GOT3 (cell line): ENCODE measurements at places on chromosomes 11 and 22.
A peak's percentile ranks its signal among the peaks of the same experiment; 100 is the strongest.

DNA sequence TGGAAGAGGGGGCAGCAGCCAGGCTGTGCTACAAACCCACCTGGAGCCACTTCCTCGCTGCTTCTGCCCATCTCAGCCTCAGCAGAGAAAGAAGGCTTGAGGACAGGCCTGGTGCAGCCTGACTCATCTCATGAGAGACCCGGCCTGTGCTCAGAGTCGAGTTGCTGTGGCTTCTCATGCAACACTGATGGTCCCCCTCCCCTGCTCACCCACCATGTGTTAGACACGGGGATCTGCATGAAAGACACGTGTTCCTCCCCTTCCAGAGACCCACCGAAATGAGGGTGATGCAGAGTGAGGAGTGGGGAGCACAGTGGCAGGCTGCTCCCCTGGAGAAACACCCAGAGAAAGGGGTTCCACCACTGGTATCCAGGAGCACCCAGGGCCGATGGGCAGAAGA lies 15.0 kb downstream of the RTN4R start:
- DNase-seq = no peak

DNA sequence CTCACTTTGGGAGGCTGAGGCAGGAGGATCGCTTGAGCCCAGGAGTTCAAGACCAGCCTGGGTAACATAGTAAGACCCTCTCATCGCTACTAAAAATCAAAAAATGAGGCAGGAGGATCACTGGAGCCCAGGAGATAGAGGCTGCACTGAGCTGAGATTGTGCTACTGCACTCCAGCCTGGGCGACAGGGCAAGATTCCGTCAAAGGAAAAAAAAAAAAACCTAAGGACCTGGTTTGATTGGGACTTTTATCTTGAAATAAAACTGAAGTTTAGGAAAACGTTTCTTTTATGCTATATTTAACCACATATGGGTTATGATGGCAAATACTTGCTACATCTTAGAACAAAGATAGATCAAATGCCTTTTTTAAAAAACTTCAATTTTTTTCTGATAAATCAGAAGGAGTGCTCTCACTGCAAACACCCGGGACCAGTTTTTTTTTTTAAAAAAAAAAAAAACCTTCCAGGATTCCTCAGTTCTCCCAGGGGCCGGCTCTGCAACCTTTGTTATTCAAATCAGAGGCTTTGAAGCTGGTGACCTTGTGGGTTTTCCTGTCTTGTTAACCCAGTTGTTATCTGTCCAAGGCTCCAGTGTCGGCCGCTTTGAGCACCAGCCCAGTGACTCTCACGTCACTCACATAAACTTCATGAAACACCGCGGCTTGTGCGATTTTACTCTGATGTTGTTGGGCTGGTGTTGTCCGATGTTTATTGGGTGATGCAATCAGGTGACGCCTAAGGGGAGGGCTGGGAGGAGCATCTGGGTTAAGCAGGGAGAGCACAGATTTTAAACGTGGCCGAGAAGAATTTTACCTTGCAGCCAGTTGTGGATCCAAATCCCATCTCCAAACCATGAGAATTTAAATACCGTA lies 24.7 kb upstream of the SLC22A12 start:
- DNase-seq = no peak

DNA sequence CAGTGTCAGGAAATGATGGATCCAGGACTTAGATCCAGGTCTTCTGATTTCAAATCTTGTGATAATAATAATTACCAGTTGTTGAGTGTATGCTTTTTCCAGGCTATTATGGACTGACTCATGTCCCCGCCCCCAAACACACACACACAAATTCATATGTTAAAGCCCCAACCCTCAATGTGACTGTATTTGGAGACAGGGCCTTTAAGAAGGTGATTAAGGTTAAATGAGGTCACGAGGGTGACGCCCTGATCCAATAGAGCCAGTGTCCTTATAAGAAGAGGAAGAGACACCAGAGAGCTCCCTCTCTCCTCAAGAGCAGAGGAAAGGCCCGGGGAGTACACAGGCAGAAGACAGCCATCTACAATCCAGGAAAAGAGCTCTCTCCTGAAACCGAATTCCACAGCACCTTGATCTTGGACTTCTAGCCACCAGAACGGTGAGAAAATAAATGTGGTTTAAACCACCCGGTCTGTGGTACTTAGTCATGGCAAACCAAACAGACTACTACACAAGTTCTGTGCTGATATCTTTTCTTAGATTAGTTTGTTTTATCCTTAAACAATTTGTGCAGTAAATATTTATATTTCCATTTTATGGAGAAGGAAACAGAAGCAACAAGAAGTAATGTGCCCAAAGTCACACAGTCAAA lies 8.2 kb downstream of the TMPRSS5 start:
- no peak for DNase-seq

DNA sequence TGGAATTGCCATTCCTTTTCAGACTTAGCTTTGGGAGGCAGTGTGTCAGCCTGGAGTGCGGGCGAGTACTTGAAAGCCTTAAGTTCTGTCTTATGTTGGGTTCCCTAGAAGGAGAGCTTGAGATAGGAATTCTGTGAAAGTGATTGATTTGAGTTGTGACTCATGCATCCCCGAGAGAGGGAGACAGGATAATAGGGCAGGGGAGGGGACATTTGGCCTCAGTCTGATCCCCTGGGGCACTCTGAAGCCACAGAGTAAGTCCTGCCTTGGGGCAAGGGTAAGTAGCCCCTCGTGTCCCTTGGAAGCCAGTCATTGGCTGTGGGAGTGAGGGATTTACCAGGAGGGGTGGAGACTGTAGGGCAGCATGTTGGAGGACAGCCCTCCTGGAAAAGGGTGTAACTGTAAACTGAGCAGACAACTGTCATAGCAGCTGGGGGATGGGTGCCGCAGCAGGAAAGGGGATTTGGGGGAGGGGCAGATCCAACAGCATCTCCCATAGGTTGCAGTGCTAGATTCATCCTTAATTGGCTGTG lies 44.0 kb downstream of the KIAA1671 start:
- no peak for DNase-seq

DNA sequence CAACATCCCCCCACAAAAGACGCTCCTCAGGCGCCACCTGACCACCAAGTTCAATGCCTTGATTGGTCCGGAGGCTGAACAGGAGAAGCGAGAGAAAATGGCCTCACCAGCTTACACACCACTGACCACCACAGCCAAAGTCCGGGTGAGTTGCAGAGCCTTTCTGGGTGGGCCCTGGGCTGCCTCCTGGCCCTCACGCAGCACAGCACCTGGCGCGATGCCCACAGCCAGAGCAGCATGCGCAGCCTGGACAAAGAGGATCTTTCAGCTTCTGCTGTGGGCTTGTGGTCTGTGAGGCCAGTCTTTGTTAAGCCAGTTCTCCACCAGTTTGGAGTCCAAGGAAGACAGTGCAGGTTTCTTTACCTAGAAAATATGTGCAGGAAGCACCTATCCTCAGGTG lies 21.6 kb downstream of the CYB5R2 start:
- no peak for DNase-seq

DNA sequence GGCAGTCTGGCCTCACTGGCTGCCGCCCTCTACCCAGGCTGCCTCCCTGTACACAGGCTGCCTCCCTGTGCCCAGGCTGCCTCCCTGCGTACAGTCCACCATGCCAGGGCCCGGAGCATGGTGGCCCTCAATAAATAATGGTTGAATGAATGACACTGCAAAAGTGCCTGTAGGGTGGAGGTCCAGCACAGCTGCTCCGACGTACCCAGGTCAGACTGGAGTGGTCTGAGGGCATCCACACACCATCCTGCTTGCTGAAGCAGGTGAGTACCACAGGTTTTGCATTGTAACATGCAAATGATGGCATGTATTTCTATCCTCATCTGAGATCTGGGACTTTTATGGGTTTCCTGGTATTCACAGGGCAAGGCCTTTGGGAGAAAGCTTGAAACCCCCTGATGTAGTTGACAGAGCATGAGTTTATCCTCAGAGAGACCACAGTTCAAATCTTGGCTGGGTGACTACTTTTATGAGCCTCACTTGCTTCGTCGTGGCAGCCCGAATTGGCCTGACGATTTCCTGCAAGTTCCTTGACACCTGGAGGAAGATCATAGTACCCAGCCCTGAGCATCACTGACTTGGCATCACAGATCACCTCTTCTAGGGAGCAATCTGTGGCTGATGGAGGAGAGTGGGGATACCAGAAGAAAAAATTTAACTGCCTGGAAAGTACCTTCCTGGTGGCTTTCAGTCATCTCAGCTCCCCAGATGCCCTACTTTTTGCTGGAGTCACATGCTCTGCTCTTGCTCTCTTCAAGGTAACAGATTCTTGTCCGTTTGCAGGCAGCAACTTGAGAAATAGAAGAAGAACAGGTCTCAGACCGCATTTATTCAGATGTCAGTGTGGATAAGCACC lies 16.0 kb upstream of the CYB5R3 start:
- no peak for DNase-seq

DNA sequence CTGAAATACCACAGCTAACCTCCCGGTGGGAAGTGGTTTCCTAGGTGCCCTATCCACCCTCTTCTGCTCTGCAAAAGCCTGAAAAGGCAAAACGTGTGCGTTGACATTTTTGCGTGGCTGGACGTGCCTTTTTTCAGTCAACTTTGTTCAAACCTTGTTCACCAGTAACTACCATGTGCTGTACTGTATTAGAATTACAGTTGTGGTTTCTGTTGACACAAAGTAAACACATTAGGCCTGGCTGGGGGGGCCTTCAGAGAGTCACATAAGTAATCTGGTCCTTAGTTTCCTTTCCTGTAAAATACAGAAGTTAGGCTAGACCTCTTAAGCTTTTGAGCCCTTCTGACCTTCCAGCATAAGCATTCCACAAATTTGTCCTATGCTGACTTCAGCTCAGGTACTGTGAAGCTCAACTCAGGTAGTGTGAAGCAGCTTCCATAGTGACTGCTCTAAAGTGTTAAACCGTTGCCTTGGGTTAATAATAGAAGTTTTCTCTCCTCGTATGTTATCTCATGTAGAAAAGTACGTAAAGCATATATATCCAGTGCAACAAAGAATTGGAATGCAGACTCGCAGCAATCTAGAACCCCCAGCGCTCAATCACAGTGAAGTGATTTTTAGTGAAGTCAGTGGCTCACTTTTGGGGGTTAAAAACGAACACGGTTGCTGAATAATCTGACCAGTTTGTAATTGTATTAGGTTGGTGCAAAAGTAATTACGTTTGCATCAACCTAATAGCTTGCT lies 1.8 kb downstream of the EWSR1 start:
- no peak for DNase-seq

- no peak for DNase-seq
Measured at GRCh38 chr11:108973402-108974162, 308.7 kb downstream of the DDX10 start.

DNA sequence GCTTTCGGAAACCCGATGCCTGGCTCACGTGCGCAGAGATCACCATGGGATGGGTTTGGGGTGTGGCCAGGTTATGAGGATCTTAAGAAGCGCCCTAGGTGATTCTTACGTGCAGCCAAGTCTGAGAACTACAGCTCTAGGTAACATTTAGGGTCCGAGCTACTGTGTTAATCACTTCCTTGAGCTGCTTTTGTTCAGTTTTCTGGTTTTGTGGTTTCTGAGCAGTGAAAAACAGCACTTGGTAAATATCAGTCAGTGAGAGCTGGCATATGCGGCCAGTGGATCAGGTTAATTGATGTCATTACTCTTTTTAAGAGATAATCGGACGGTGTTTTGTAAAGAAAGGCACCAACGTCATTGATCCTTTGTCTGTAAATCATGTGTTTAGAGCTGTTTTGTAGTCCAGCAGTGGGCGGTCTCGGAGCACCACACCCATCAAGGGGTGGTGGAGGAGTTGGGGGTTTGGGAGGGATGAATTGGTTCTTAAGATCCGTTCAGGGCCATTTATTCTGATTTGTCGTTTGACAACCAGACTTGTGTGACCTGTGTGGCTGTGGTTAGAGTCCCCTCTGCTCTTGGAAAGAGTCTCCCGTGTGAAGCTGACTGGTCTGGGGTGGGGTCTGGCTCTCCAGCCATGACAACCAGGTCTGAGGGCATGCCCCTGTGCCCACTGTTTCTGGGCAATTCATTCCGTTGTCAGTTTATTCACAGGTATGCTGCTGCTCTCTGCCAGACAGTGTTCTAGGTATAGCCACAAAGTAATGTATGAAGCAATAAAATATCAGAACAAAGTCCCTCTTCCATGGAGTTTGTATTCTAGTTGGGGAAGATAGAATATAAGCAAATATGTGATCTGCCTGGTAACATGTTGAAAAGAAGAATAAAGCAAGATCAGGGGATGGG lies 61.9 kb upstream of the SORL1-AS1 start:
- no peak for DNase-seq

DNA sequence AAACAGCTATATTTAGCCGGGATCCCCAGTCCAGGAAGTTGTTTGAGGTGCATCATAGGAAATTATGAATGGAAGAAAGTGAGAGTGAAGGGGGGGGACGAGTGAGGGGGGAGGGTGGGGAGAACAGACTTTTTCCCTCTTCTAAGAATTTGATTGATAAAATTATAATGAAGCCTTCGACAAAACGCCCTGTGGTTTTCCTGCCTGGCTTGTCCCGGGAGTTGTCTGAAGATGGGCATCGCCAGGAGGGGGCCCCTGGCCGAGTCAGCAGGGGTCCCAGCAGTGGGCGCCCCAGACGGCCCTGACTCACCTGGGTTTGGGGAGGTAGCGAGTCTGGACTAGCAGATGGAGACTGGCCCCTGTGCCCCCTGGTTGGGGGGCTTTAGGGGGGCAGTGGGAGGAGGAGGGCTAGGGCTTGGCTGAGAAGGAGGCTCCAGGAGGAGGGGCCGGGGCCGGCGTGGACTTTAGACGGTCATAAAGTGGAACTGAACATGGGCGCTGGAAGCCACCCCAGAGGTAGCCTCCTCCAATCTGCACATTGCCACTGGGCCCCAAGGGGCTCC lies 336 bp upstream of the LIF start:
- no peak for DNase-seq

- no peak for DNase-seq
Measured at GRCh38 chr11:134614141-134614540, 202.1 kb upstream of the B3GAT1 start.

DNA sequence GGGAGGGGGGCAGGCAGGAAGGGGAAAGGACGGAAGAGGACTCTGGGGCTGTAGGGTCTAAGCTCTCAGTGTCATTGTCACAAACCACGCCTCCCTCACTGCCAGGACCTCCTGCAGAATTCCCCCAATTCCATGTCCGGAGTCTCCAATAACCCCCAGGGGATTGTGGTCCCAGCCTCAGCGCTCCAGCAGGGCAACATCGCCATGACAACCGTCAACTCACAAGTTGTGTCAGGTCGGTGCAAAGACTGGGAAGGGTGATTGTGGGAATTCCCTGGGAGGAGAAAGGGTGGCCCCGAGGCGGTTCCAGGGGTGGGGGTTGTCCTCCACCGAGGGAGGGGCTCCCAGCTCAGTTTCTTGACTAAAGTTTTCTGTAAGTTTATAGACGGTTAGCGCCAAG lies 86.0 kb downstream of the FEZ1 start:
- no peak for DNase-seq

GRCh38 chr11:91869686-91870085 lies 354.9 kb upstream of the FAT3 start:
- no peak for DNase-seq

GRCh38 chr22:43090130-43090789 lies 1.1 kb upstream of the TTLL1 start:
- peak; percentile 31 for DNase-seq
